Suppressor macrophage treated with lipopolysaccharide for 4 hours (primary cell): ENCODE measurements at places on chromosomes 16 and 17.

DNA sequence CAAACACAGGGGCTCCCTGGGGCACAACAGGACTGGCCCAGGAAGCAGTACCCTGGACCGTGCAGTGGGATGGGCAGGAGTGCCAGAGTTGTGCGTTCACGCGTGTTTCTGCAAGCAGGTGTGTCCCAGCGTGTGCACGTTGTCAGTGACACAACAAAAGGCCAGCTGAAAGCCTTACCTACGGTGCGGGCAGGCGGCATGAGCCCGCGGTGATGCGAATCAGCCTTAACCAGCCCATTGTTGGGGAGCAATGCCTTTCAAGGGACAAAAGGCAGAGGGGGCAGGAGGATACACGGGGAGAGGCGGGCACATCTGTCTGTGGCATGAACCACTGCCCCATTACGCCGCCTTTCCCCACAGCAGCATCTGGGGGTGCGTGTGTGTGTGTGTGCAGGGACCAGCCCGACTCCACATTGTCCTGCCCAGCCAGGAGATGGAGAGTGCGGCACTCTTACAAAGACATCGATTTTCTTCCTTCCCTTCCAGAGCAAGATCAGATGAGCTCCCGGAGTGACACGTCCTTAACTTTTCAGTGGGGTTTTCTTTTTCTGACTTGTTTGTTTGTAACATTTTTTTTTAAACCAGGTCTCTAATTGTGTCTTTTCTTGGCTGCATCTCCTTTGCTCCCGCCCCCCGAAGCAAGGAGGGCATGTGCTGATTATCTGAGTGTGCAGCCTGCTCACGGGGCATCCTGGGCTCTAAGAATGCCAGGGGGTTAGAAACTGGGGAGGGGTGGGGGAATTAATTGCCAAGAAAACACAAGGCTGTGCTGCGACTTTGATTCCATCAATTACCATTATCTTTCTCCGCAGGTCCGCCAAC is 158.1 kb downstream of the ZNF423 start:
- DNase-seq, result no peak

DNA sequence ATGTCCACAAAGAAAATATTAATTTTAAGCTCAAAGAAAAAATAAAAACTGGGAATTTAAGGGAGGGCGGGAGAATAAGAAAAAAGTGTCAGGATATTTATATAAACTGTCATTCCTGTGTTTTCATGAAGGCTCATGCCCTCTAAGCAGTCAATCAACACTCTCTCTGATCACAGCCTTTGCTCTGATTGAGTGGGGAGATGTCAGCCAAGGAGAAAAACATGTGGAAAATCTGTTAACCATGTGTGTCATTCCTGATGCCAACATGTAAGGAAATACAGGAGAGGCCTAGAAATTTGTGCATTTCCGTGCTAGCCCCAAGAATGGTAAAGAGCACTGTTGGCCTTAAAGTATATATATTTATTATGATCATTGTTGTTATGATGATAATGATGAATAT is 137.9 kb upstream of the IRX5 start:
- DNase-seq, result no peak

DNA sequence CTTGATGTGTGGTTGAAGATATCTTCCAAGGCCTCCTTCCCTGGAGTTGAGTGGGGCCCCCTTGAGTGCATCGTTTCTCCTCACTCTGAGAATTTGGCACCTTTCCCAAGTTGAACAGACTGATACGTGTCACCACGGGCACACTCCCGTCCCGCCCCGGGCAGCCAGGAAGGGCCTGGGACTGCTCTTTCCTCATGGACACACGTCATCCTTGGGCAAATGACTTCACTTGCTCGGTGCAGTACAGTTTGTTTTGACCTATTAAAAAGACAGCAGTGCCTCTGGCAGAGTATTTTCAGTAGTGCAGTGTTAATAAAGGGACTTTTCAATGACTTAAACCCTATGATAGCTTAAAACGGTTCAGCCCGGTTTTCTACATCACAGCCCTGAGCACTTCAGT is 59.9 kb downstream of the SEC14L1 start:
- DNase-seq, result no peak

DNA sequence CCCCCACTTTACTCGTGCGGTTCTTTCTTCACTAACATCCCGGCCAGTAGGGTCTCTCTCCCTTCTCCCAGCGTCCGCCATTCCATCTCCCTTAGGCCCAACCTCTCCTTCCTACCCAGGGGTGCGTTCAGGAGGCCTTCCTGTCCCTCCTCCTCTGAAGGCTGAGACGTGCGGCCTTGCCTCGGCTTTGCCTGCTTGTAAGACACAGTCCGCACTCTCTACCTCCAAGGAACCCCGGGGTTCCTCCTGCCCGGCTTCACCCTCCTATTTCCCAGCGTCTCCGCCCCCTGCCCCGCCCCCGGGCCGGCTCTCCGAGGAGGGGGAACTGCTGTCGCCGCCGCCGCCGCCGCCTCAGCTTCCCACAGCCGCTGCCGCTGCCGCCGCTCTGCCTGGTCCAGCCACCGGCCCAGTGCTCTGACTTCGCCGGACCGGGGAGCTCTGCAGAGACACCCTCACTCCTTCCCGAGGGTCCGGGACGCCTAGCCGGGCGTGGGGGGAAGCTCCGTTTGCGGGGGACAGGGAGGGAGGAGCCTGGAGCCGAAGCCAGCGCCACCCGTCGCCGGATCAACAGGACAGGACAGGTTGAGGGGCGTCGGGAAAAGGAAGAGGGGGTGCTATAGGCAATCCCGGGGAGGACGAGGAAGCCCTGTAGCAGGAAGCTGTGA is 1.2 kb upstream of the FGF11 start:
- peak; percentile 66 for DNase-seq

DNA sequence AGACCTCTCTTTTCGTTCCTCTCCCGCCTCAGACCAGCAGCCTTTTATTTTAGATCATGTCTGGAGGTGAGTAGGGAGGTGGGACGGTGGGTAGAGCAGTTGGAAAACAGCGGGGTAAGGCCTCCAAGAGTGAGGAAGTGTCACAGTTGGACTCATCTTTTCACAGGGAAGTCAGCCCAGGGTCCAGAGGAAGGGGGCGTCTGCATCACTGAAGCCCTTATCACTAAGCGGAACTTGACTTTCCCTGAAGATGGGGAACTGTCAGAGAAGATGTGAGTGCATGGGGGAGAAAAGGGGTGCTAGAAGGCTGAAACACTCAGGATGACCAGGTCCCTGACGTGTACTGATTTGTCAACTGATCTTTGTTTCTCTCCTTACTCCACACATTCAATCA is 461 bp downstream of the LRRC46 start:
- peak; percentile 59 for DNase-seq

DNA sequence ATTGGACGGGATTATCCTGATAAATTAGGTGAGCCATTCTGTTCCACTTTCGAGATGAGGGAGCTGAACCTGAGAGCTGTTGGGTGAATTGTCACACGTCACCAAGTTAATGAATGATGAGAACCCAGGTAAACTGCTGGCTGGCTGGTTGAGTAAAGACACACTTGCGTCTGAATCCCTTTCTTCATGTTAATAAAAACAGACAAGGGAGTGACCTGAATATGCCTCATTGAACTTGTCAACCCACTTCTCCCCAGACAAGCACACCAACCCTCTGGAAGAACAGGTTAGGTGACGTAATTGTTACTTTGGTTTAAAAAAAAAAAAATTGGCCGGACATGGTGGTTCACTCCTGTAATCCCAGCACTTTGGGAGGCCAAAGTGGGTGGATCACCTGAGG is 400.9 kb upstream of the CDH5 start:
- no peak for DNase-seq
